Activated CD4-positive, alpha-beta T cell treated with anti-CD3 and anti-CD28 coated beads, Interleukin-2, amount 10 ng/mL, durations not matched to agents 7 days and 5 days (primary cell): ENCODE measurements at places on chromosomes 12 and 14.

DNA sequence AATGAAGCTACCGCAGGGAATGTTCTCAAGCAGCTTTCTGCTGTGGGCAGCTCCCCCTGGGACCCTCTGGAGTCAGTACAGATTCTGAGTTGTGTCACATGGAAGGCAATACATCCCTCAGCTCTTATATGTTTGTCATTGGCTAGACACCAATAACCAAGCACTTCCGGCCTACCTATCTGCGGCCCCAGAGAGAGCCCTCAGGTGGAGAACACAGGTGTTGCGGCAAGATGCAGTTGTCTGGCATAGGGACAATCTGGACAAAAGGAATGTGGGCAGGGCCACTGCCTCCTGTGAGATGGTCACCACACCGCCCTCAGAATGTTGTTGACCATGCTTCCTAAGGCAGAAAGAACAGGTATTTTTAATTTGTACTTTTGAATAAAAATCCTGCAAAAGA, 118.7 kb downstream of the BRMS1L start:
- no peak overlapping the region for H3K4me3 ChIP-seq
- H3K27me3 ChIP-seq = no peaks in the 10 kb centered on the region
- DNase-seq = peak; percentile 20
- H3K4me1 ChIP-seq = peaks cover 16% of the 10 kb centered on the region
- no peak overlapping the region for H3K27ac ChIP-seq
- no peaks in the 10 kb centered on the region for H3K36me3 ChIP-seq

GRCh38 chr14:57390806-57391516, 575 bp downstream of the NAA30 start:
- peak overlapping the region; percentile 84 for H3K27ac ChIP-seq
- H3K4me1 ChIP-seq = peaks cover 46% of the 10 kb centered on the region
- H3K36me3 ChIP-seq = peaks cover 18% of the 10 kb centered on the region
- no peaks in the 10 kb centered on the region for H3K27me3 ChIP-seq
- DNase-seq = peak; percentile 39

- no peaks in the 10 kb centered on the region for H3K36me3 ChIP-seq
- no peak overlapping the region for H3K27ac ChIP-seq
- DNase-seq = no peak
These were observed 556 bp downstream of the GPRC5A start for GRCh38 chr12:12891881-12892355.

GRCh38 chr14:20662968-20663732, 21.2 kb upstream of the RNASE4 start:
- H3K4me1 ChIP-seq = peaks cover 46% of the 10 kb centered on the region
- peaks cover 3% of the 10 kb centered on the region for H3K36me3 ChIP-seq
- H3K4me3 ChIP-seq = peak overlapping the region; percentile 66
- H3K27ac ChIP-seq = peak overlapping the region; percentile 55

DNA sequence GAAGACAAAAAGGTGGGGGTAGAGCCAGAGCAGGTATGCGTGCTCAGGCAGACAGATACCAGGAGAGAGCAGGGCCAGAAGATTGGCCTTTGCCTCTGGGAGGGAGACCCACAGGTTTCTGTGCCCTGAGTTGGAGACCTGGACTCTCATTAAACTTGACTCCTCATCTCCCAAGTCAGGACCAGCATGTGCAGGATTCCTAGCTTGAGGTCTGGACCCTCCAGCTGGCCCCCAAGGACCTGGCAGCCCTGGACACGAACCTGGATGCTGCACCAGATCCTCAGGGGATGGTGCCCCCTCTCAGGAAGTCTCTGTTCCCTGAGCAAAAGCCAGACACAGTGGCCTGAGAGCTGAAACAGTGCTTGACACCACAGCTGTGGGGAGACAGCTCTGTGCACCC, 10.5 kb upstream of the KRT73 start:
- H3K27ac ChIP-seq = peak overlapping the region; percentile 91
- H3K4me3 ChIP-seq = peak overlapping the region; percentile 68
- peaks cover 66% of the 10 kb centered on the region for H3K4me1 ChIP-seq

DNA sequence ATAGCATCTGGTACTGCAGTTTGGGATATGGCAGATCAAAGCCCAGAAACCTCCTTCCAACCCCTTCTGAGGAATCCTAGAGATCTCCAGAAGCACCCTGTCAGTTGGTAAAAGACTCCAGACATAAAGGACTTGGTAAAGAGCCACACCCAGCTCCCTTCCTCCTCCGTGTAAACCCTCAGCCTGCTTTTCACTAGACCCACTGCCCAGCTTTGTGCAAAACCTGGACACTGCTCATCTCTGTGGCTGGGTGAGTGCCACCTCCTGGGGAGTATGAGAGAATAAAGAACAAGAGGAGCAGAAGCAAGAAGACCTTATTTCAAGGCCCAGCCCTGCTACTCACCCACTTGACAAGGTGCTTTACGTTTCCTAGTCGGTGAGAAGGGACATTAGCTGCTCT, 33.0 kb downstream of the ANO2 start:
- H3K27me3 ChIP-seq = peaks cover 9% of the 10 kb centered on the region
- no peak overlapping the region for H3K27ac ChIP-seq
- no peaks in the 10 kb centered on the region for H3K36me3 ChIP-seq
- no peak for DNase-seq
- no peaks in the 10 kb centered on the region for H3K4me1 ChIP-seq
- H3K4me3 ChIP-seq = no peak overlapping the region

DNA sequence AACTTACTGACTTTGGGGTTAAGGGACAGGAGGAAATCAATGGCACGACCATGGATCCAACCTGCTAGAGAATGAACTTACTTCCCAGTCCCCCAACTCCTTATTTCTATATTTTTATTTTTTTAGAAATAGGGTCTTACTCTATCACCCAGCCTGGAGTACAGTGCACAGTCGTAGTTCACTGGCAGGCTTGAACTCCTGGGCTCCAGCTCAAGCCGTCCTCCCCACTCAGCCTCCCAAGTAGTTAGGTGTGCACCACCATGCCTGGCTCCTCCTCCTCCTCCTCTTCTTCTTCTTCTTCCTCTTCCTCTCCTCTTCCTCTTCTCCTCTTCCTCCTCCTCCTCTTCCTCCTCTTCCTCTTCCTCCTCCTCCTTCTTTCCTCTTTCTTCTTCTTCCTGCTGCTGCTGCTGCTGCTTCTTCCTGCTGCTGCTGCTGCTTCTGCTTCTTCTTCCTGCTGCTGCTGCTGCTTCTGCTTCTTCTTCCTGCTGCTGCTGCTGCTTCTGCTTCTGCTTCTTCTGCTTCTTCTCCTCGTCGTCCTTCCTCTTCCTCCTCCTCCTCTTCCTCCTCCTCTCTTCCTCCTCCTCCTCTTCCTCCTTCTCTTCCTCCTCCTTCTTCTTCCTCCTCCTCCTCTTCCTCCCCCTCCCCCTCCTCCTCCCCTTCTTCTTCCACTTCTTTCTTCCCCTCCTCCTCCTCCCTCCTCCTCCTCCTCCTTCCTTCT, 390.1 kb upstream of the RGS6 start:
- no peak overlapping the region for H3K27ac ChIP-seq
- peaks cover 3% of the 10 kb centered on the region for H3K36me3 ChIP-seq
- H3K4me3 ChIP-seq = no peak overlapping the region

GRCh38 chr14:92368001-92368400, 45.0 kb downstream of the SLC24A4 start:
- no peaks in the 10 kb centered on the region for H3K36me3 ChIP-seq
- DNase-seq = no peak
- no peak overlapping the region for H3K27ac ChIP-seq
- H3K27me3 ChIP-seq = peaks cover 2% of the 10 kb centered on the region

GRCh38 chr14:31944256-31945073, 132.6 kb upstream of the ARHGAP5 start:
- peak; percentile 29 for DNase-seq
- peaks cover 36% of the 10 kb centered on the region for H3K4me1 ChIP-seq
- H3K4me3 ChIP-seq = peak overlapping the region; percentile 18
- peak overlapping the region; percentile 84 for H3K27ac ChIP-seq
- peaks cover 2% of the 10 kb centered on the region for H3K27me3 ChIP-seq
- no peaks in the 10 kb centered on the region for H3K36me3 ChIP-seq

- no peaks in the 10 kb centered on the region for H3K36me3 ChIP-seq
- DNase-seq = no peak
- peaks cover 9% of the 10 kb centered on the region for H3K4me1 ChIP-seq
- H3K4me3 ChIP-seq = no peak overlapping the region
- no peak overlapping the region for H3K27ac ChIP-seq
- no peaks in the 10 kb centered on the region for H3K27me3 ChIP-seq
These were observed 146.4 kb downstream of the PHETA1 start for GRCh38 chr12:111222523-111222922.

- no peaks in the 10 kb centered on the region for H3K36me3 ChIP-seq
- H3K4me3 ChIP-seq = no peak overlapping the region
- no peak overlapping the region for H3K27ac ChIP-seq
- H3K4me1 ChIP-seq = no peaks in the 10 kb centered on the region
- H3K27me3 ChIP-seq = peaks cover 42% of the 10 kb centered on the region
These were observed 71.3 kb upstream of the GNG2 start for GRCh38 chr14:51789114-51789513.

GRCh38 chr12:19792028-19792427, 352.7 kb downstream of the AEBP2 start:
- peaks cover 18% of the 10 kb centered on the region for H3K4me1 ChIP-seq
- H3K36me3 ChIP-seq = no peaks in the 10 kb centered on the region
- peak overlapping the region; percentile 29 for H3K4me3 ChIP-seq
- H3K27me3 ChIP-seq = peaks cover 5% of the 10 kb centered on the region

DNA sequence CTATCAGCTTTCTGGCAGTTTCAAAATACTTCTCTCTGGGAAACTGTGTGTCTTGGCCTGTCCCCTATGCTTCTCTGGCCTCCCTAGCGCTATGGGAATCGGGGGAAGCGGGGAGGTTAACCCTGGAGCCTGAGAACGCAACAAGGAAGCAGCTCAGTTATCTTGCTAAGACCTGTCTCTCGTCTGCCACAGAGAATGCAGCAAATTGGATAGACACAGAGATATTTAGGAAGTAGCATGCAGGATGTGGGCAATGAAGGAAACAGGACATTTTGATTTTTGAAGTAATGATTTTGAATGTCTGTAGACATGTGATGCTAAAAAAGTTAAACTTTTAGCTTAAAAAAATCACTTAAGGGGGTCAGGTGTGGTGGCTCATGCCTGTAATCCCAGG, 6.6 kb upstream of the CALCOCO1 start:
- peaks cover 8% of the 10 kb centered on the region for H3K4me1 ChIP-seq
- no peak overlapping the region for H3K4me3 ChIP-seq
- H3K27ac ChIP-seq = no peak overlapping the region
- DNase-seq = no peak

GRCh38 chr12:62653740-62654139, 187.1 kb downstream of the MON2 start:
- H3K27me3 ChIP-seq = peaks cover 38% of the 10 kb centered on the region
- no peak overlapping the region for H3K4me3 ChIP-seq
- no peak for DNase-seq
- no peak overlapping the region for H3K27ac ChIP-seq
- no peaks in the 10 kb centered on the region for H3K36me3 ChIP-seq

GRCh38 chr12:85296362-85296761, 16.3 kb downstream of the ALX1 start:
- H3K27ac ChIP-seq = no peak overlapping the region
- H3K36me3 ChIP-seq = no peaks in the 10 kb centered on the region
- H3K4me3 ChIP-seq = no peak overlapping the region
- peaks cover 6% of the 10 kb centered on the region for H3K4me1 ChIP-seq
- DNase-seq = no peak
- peaks cover 1% of the 10 kb centered on the region for H3K27me3 ChIP-seq

GRCh38 chr14:73369428-73369827, 88.9 kb downstream of the NUMB start:
- no peak overlapping the region for H3K4me3 ChIP-seq
- no peak overlapping the region for H3K27ac ChIP-seq
- H3K4me1 ChIP-seq = no peaks in the 10 kb centered on the region
- DNase-seq = no peak
- H3K27me3 ChIP-seq = no peaks in the 10 kb centered on the region
